Kidney capillary endothelial cell (primary cell): ENCODE measurements at places on chromosomes 6 and 20.
A peak's percentile ranks its signal among the peaks of the same experiment; 100 is the strongest.

DNA sequence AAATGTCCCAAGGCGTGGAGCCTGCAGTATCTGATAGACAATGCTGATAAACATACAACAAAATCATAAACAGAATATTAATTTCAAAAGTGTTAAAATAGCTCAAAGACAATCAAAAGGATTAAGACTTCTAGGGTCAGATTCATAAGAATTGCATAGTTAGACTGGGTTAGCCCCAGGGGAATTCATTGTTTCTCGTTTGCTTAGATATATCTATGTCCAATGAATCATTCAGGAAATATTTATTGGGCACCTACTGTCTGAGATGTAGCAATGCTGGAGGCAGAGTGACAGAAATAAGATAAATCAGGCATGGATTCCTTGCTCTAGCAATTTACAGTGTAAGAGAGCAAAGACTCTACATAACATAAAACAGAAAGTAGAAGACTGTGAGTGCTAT, 124.4 kb upstream of the PRL start:
- DNase-seq, result peak; percentile 7

DNA sequence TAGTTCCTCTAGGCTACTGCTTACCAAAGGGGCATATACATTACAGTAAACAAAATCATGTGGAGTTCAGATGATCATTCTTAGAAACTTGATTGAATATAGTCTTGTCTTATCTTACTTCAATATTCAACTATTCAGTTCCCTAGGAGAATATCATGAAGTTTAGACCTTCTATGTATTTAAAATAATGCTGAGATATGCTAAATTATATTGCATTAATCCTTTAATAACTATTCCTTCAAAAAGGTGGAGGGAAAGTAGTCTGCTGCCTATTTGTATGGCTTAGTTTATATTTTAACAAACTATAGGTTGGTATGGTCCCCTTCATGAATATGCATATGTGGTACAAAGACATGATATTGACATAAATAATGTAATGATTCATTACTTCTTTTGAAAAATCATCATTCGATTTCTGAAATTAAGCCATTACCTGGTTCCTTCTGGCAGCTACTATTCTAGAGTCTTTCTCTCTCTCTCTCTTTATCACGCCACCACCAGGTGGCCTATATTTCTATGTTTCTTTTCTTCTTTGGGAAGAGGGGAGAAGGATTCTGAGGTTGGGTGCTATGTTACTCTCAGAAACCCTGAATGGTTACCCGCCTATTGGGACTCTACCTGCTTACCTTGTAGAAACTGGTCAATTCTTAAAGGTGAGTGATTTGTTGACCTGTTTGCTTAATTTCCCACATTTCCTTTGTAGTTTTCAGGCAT, 855.8 kb downstream of the HACE1 start:
- no peak for DNase-seq

GRCh38 chr6:45432977-45433376, 55.2 kb upstream of the SUPT3H start:
- DNase-seq, result peak; percentile 62

GRCh38 chr6:51992876-51993275, 94.5 kb downstream of the PKHD1 start:
- DNase-seq, result no peak

DNA sequence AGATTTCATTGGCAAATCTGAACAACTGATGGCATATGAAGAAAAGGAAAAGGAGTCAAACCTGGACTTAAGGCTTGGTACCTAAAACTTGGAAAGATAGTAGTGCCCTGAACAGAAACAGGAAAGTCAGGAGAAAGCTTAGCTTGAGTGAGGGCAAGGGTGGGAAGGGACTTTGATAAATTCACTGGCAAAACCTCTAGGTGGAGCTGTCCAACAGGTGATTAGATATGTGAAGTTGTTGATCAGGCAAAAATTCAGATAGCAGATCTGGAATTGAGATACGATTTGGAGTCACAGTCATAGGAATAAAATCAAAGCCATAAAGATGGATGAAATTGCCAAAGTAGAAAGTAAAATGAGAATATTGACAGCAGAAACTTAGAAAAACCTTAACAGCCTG, 16.1 kb upstream of the ZNF292 start:
- DNase-seq, result peak; percentile 50

- no peak for DNase-seq
Measured at GRCh38 chr20:47336129-47336754, 20.3 kb downstream of the ZMYND8 start.

DNA sequence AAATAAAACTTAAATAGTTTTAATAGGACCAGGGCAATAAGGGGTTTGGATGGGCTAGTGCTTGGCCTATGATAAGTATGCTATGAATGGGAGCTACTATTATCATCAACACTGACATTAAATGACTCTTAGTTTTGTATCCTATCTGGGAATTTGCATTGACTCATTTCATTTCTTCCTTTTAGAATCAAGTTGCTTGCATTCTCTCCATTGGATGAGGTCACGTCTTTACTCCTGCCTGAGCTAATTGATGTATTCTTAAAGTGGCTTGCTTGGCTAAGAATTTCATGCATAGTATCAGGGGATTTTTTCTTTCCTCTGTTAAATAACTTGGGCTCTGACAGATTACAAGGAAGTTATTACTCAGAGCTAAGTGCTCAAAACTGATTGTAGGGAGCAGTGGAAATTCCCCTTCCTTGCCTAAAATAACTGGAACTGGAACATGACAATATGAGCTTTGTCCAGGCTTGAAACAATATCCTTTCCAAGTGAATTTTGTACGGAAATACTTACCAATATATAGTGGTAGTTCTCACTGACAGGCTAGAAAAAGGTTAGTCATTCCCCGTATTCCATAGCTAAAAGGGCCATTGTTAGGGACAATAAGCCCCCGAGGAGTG, 169.9 kb downstream of the BCAS1 start:
- peak; percentile 90 for DNase-seq

DNA sequence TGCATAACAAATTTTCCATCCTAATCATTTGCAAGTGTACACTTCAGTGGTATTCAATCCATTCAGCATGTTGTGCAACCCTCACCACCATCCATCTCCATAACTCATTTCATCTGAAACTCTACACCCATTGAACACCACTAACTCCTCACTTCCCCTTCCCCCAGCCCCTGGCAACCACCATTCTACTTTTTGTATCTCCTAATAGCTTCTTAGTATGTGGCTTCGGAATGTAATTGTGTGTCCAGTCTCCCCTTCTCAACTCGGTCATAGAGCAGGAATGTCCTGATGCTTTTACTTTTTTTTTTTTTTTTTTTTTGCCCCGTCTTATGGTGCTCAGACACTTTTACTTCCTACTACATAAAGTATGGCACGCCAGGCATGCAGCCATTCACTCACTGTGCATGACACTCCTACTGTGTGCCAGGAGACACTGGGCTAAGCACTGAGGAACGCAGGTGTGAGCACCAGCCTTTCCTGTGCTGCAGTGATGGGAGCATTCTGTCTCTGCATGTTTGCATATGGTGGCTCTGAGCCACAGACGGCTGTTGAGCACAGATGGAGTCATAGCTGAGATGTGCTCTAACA, 15.3 kb downstream of the HCK start:
- no peak for DNase-seq

DNA sequence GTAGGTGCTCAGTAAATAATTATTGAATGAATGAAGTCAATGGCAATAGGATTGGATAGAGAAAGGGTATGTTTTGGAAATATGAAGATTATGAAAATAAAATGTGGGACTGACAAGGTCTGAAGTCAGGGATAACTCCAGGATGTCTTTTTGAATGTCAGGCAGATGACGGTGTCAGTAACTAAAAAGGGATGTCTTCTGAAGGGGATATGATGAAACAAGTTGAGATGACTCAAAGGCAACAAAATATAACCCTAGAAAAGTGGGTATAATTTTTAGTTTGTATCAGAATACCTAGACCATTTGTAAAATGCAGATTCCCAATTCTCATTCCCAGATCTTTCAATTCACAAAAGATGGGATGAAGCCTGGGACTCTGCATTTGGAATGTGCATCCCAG, 257.3 kb upstream of the SGK1 start:
- no peak for DNase-seq

- no peak for DNase-seq
Measured at GRCh38 chr6:3624250-3625136, 127.0 kb downstream of the PXDC1 start.

GRCh38 chr6:38193051-38193450, 373.5 kb downstream of the ZFAND3 start:
- no peak for DNase-seq

- no peak for DNase-seq
Measured at GRCh38 chr6:46062991-46063390, 47.3 kb upstream of the CLIC5 start.

DNA sequence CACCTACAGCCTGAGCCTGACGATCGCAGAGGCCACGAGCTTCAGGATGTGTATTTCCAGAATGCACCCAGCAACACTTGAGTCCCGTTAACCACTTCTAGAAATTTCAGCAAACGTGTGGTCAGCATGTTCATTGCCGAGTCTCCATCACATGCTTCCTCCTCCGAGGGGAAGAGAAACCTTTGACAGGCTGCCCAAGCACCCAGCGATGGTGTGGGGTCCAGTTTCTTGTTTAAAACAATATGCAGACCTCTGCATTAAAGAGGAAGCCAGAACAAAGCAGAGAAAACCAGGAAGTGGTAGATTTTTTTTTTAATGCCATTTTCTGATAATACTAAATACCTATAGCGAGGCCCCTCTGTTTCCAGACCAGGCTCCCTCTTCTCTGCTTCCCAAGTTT, 71.9 kb downstream of the GNAS-AS1 start:
- DNase-seq, result no peak

DNA sequence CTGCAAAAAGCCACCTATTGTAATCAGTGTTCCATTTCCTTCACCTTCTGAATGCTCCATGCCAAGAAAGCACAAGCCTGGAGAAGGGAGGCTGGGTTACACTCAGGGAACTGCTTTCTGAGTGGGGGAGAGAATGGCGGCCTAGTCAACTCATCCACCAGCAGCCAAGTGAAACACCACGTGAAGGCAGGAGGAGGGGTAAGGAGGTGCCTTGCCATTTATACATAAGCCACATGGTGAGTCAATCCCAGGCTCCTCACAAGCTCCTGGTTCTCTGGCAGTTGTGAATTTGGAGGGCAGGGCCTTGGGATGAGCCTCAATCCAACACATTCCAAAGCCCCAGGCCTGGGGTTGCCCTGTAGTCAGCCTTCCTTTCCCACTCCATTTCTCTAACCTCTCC, 149.4 kb downstream of the CD24 start:
- no peak for DNase-seq

- DNase-seq, result no peak
Measured at GRCh38 chr6:40764726-40765125, 177.6 kb upstream of the LRFN2 start.

- DNase-seq, result no peak
Measured at GRCh38 chr6:26075063-26075717, 12.0 kb upstream of the HFE start.

DNA sequence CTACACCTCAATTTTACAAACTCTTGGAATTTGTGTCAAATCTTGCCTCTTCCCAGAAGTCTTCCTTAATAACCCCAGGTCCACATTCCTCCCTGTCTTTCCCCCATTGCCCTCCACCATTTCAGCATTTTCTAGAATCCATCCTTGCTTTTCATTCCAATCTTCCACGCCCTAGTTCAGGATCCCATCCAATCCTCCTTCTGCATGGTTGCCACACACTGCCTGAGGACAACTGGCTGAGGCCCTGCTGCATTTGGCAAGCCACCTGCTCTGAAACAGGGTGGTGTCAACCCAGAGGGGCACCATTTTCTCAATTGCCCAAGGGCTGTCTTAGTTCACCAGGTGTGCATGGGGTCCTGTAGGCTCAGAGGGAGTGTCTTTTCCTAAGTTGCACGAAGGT, 37.9 kb upstream of the RFPL4B start:
- DNase-seq, result no peak
